GM20000 (cell line): ENCODE measurements at places on chromosomes 5 and 9.

- DNase-seq: no peak
Measured at GRCh38 chr9:120343416-120343815, 236.6 kb downstream of the CDK5RAP2 start.

GRCh38 chr9:23229890-23230317, 596.1 kb downstream of the ELAVL2 start:
- DNase-seq: no peak

GRCh38 chr9:127539982-127540663, 72.0 kb upstream of the STXBP1 start:
- DNase-seq: no peak

- DNase-seq: no peak
Measured at GRCh38 chr9:68472119-68472518, 68.6 kb downstream of the TMEM252 start.
